Stimulated activated CD4-positive, alpha-beta T cell treated with anti-CD3 and anti-CD28 coated beads, Interleukin-12 subunit alpha, Interleukin-12 subunit beta, amount 100 ng/mL, for 24 hours (primary cell): ENCODE measurements at places on chromosomes 16 and 17.

GRCh38 chr16:48574766-48575165 is 35.2 kb downstream of the N4BP1 start:
- DNase-seq: no peak

DNA sequence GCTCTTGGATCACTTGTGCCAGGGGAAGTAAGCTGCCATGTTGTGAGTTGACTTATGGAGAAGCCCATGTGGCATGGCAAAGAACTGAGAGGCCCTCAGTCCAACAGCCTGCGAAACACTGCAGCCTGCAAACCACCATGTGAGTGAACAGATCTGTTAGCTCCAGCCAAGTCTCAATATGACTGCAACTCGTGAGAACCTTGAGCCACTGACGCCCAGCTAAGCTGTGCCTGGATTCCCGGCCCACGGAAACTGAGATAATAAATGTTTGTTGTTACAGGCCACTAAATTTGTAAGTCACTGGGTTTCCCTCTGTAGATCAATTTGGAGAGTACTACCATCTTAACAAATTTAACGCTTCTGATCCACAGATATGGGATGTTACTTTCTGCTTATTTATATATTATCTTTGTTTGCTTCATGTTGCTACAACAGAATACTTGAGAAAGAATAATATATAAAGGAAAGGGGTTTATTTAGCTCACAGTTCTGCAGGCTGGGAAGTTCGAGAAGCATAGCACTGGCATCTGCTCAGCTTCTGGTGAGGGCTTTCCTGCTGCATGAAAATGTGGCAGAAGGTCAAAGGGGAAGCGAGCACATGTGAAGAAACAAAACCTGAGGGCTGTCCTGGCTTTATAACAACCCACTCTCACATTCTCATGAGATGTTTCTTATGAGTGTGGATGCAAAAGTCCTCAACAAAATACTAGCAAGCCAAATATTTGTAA is 29.4 kb upstream of the ATP2A3 start:
- DNase-seq: no peak

- peak; percentile 73 for DNase-seq
Observed at GRCh38 chr16:1351582-1352362, at the start of the genes GNPTG and TSR3. Gene GNPTG, plus strand, starts transcription at chr16:1351931. Its CDS starts 35 bp downstream, at chr16:1351966. Gene TSR3, minus strand, starts transcription at chr16:1351878. Its CDS starts 74 bp downstream, at chr16:1351804.

GRCh38 chr16:46788891-46789474 is 40.8 kb upstream of the MYLK3 start:
- no peak for DNase-seq

DNA sequence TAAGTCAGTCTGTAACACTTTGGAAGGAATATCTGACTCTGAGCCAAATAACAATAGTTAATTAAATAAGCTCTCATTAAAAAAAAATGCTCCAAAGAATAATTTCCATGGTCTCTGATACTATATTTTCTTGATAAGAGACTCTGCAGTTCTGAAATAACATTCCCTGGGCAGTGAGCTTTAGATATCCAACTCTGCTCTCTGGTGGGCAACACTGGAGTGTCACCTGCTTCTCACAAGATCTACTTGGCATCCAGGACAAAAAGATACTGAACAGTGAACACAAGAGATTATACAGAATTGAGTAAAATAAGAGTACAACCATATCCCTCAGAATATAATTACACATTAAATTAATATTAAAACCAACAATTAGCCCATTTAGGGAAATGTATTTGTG is 13.7 kb downstream of the BLMH start:
- DNase-seq: no peak

DNA sequence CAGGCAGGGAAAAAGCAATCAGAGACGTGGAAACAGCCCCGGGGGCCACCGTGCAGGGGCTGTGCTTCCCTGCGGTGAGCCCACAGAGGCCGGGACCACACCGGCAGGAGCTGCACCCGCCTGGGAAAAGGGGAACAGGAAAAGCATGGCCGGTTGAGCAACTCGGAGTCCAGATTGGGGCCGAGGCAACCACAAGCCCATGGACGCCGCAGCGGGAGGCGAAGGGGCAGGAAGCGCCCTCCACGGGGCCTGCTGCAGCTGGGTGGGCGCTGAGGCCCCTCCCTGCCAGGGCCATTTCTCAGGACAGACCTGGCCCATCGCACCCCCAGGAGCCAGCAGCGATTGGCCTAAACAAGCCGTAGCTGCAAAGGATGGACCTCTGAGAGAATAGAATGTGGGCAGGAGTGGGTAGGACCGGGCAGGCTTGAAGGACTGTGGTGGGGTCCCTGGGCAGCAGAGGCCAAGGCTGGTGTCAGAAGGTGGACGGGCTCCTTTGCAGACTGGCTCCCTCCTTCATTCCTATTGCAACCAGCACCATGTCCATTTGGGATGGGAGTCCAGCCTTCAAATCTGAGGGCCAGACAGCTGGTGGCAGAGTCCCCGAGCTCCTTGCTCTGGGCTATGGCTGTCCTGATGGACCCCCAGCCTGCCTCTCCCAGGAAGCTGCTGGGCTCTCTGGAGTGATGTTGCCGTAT is 30.4 kb downstream of the COX4I1 start:
- DNase-seq: no peak

DNA sequence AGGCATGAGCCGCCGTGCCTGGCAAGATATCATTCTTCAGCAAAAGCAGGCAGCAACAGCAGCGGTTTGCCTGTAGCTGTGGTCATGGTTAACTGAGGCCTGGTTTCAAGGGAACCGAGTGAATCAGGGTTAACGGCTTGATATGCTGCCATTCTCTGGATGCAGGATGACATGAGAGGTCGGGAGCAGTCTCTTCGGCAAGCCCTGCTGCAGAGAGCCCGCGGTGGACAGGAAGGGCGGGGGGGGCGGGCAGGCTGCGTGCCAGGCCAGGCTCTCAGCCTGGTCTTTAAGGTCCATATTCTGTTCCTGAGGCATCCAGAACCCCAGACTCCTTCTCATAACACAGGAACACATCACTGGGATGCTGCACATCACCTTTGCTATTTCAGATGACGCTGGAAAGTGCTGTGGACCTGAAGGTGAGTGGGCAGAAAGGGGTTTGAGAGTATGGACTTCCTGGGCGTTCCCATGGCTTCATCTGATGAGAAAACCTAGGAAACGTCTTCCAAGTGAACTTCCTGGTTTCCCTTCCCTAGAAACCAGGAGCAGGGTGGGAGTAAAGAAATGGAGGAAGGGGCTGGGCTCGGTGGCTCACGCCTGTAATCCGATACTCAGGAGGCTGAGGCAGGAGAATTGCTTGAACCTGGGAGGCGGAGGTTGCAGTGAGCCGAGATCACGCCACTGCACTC is 165.6 kb upstream of the RPH3AL start:
- no peak for DNase-seq

- no peak for DNase-seq
Observed at GRCh38 chr16:50972876-50973275, 178.2 kb downstream of the SALL1 start.

- DNase-seq: no peak
Observed at GRCh38 chr17:1709971-1710806, at the start of gene TLCD2. Gene TLCD2, minus strand, starts transcription at chr17:1710377. Its CDS starts 135 bp downstream, at chr17:1710242.

GRCh38 chr16:73753931-73754330 is 542.7 kb upstream of the PSMD7 start:
- no peak for DNase-seq

DNA sequence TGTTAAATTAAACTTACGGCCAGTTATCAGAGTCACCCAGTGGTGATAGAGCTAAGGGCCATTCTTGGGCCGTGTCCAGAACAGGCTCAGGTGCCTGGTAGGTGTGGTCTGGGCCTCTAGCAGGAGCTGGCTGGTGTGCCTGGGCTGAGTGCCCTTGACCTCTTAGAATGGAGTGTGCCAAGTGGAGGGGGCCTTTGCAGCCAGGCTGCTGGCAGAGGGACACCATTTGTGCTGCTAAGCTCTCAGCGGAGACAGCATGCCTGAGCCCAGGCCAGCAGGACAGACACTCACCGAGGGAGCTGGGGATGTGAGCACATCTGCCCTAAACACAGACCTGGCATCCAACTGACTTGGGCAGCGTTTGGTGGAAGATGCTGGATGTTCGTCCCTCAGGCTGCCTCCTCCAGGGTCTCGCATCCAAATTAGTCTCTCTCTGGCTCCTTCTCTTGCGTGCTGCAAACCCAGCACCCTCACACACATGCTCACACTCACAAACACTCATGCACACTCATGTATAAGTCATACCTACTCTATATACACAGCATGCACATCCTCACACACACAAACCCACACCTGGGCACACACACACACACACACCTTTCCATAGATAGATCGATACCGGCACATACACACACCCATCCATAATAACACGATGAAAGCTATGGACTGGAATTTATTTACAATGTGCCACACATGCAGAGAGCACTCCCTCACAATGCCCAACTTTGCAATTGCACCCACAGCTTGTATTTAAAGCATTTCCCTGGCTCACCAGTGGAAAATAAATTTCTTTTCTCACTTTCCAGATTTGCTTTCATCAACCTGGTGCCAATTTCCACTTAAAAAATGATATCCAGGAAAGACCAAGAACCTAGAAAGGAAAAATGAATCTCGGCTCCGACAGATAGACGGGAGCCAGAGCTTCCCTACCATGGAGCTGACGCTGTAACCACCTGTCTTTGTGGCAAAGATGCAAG is 33.6 kb upstream of the CDH5 start:
- DNase-seq: no peak

DNA sequence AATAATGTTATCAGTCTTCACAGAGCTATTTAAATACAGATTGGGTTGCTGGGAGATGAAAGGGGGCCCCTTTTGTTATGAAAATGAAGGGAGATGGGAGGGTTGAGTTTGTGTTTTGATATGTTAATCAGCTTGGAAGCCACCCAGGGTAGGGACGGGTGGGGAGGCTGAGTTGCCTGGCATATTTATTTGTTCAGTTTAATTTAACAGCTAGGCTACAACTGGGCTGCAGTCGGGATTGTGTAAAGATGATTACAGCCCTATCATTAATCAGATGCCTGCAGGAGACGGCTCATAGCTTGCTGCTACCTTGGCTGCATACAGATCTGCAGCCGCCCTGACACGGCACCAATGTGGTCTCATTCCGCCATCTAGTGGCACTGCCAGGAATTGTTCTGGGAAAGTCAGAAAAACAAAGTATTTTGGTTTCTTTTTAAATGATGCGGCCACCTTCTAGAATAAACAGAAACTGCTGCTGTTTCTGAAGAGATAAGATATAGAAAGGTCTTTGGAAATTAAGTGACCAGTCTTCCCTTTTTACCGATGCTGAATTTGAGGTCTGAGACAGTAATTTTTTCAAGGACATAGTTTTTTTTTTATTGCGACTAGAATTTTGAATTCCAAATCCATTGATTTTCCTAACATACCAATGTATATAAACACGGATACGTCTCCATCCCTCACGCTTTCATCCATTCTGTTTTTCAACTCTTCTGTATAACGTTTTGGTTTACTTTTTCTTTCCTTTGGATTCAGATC is 458.0 kb upstream of the ASIC2 start:
- peak; percentile 64 for DNase-seq

DNA sequence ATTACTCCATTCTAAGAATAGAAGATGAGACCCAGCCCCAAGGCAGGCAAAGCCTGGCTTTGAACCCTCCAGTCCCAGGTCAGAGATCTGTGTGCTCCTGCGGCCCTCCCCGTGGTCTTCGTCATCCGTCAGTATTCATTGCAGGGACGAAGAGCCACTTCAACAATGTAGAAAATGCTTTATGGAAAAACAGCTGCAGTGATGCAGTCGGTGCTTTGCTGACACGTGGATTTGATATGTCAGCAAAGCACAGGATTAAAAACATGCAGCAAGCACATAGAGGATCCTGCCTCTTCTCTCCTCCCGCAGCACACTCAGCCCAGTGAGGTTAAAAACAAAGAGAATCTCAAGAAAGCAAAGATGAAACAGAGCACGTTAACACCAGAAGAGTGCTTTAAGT is 117.1 kb upstream of the AXIN2 start:
- DNase-seq: no peak

GRCh38 chr17:55302407-55302787 is 37.6 kb downstream of the HLF start:
- DNase-seq: no peak

GRCh38 chr17:2721603-2722002 is 10.0 kb upstream of the CLUH start:
- no peak for DNase-seq

- no peak for DNase-seq
Observed at GRCh38 chr17:67156269-67157199, 88.5 kb downstream of the HELZ start.

- DNase-seq: no peak
Observed at GRCh38 chr16:31200821-31201568, 1.6 kb downstream of the PYCARD start.

GRCh38 chr16:69537706-69538080 is 28.1 kb upstream of the NFAT5 start:
- no peak for DNase-seq

GRCh38 chr17:44001461-44001920 is 2.9 kb upstream of the NAGS start:
- no peak for DNase-seq

- no peak for DNase-seq
Observed at GRCh38 chr17:54861471-54861983, 39.1 kb upstream of the TOM1L1 start.

- DNase-seq: no peak
Observed at GRCh38 chr16:56145369-56145768, 45.9 kb upstream of the GNAO1 start.

GRCh38 chr17:32286518-32286900 is 20.9 kb downstream of the RHBDL3 start:
- DNase-seq: no peak

DNA sequence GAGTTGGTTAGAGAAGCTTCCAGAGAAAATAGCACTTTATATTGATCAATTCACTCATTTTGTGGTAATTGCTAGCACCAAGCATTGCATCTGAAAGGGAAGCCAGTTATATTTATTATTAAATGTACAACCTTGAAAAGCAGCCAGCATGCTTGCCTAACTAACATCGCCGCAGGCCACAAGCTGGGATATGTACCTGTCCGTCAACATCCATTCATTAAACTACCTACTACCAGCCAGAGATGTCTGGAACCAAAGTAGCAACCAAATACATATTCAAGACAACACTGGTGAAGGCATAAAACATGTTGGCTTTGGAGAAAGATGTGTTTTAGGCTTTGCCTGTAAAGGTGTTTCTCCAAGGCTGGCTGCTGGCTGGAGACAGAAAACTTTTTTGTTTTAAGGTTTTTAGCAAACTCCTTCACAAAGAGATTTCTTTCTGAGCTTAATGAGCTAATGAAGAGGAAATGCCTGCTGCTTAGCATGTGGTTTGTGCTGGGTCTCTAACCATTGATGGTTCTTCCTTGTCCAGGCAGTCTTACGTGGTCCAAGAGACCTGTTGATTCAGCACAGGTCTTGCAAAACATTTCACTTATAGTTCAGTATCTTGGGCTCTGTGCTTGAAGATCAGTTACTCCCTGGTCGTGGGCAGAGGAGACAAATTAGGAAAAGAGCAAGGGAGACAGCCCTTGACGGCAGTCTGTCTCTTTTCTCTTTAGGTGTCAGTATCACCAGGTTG is 3.1 kb downstream of the ITPRIPL2 start:
- DNase-seq: no peak

GRCh38 chr17:74104921-74105320 is 98.6 kb upstream of the RPL38 start:
- no peak for DNase-seq

GRCh38 chr16:46583036-46583435 is 38.1 kb downstream of the SHCBP1 start:
- DNase-seq: no peak
